ENCODE measurements at places on chromosomes 6 and 20.

DNA sequence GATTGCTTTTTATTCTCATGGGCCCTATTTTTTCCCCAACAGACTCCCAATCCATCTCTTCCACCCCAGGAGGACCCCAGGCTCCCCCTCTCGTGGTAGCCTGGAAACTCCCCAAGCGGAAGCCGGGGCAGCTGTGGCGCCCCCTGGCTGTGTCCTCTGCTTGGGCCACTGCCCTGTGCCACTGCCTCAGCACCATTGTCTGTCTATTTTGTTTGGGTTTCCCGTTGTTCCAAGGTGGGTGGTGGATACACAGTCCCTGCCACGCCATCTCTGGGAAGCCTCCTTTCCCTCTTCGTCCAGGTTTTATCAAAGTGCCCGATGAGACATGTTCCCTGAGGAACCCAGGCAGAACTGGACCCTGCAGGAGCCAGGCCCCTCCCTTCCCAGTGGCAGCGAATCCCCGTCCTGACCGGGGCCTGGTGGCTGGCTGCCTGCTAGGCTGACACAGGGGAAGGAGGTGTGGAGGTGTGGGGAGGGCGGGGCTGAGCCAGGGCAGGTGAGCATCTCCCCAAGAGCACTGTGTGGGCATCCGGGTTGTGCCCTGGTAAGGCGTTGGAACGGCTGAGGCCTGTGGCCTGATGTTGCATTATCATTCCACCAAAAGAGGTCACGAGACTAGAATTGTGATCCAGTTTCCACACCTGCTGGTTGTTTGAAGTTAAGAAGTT lies 228.2 kb downstream of the CDH4 start:
- DNase-seq: no peak

GRCh38 chr6:72627539-72627938 lies 5.7 kb downstream of the KCNQ5 start:
- no peak for DNase-seq

DNA sequence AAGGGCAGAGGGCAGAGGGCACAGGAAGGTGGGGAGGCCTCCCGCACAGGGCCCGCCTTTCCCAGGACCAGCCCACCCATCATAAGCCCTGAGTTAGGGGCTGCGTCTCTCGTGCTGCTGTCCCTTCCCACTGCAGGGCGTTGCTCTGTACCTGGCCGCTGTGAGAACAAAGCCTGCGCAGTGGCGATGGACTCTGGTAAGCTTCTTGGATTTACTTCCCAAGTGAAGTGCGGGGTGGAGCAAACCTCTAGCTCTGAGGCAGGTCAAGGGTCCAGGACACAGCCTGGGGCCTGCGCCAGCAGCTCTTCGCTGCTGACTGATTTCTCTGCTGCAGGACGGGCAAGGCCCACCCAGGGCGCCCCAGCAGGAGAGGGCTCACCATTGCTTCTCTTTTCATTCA lies 23.9 kb downstream of the INSM1 start:
- no peak for DNase-seq

GRCh38 chr20:49687595-49688567 lies 25.8 kb downstream of the B4GALT5 start:
- no peak for DNase-seq

DNA sequence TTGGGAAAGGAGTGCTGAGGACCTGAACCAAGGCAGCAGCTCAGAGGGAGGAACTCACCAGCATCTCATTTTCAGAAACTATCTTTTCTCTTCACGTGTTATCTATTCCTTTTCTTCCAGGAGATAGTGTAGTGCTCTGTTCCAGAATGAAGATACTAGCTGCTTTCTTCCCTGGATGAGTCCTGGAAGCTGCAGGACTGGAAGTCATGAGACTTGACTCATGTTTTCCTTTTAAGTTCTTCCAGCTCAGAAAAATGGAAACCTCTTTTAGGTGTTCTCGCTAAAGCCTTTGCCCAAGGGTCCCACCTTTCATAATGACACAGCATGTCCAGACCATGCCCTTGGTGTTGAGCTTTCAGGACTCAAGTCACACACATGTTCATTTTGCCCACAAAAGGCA lies 106.7 kb downstream of the UNC5CL start:
- DNase-seq: no peak

DNA sequence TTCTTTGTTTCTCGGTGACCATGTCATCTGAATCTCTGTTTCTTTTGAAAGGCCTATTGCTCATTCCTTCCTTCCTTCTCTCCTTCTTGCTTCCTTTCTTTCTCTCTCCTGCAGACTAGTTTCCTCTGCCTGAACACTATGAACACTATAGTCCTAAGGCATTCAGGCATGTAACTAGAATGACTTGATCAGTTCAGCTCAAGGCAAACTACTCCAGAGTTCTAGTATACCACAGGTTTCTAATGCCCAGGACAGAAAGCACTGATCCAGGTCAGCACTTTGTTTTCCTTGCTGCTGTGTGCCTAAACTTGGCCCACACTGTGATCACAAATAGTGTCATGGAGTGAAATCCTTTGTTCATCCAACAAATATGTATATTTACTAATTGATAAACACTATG lies 324.1 kb upstream of the GJE1 start:
- DNase-seq: no peak

DNA sequence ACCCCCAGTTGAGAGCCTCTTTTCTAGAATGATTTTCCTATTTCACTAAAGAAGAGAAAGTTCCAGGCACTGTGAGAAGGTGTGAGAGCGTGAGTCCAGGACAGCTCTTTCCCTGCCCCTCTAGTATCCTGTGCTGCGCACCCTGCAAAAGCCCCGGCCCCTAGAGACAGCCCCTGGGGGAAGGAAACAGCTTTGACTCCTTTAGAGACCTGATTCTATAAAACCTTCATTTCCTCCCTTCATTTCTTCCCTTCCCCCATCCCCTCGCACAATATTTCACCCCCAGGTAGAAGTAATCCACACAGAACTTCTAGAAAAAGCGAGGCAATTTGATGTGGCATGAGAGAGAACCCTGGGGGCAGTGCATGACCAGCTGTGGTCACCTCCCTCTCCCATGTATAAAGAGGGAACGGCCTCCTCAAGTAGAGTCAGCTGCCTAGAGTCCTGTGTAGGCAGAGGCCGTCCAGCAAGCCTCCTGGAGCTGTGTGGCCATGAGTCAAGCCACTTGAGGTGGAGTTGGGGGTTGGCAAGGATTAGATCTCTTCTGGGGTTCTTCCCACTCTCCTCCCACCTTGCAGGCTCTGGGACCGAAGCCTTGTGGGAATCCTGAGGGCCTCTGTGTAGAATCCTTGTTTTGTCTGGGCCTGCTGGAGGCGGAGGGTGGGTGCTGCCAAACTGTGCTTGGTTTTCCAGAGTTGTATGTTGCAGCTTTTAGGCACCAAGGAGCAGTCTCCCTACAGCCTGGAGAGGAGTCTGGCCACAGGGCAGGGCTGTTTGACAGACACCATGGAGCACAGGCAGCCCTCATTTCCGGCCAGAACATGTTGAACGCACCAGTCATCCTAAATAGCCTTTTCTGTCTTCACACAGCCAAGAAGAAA lies 41.7 kb downstream of the CHMP4B start:
- DNase-seq: no peak

DNA sequence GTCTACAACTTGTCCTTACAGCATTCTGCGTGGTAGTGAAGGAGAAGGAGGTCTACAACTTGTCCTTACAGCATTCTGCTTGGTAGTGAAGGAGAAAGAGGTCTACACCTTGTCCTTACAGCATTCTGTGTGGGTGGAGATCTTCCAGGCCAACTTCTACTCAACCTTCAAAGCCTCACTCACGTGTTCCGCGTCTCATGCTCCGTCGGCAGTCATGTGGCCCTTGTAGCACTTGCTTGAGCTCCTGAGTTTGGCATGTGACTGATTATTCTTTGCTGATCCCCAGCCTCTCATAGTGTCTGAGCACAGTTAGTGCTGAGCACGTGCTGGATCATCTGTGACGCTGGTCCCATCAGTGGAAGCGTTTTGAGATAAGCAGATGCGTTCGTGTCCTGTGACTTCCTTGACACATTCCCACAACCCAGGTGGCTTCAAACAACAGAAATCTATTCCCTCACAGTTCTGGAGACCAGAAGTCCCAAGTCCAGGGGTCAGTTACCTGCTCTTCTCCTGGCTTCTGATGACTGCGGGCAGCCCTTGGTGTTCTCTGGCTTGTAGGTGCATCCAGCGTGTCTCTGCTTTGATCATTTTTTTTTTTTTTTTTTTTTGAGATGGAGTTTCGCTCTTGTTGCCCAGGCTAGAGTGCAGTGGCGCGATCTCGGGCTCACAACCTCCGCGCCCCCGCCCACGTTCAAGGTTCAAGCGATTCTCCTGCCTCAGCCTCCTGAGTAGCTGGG lies 2.6 kb downstream of the SS18L1 start:
- DNase-seq: no peak

- no peak for DNase-seq
Measured at GRCh38 chr20:60091861-60092260, 133.6 kb downstream of the CDH26 start.

DNA sequence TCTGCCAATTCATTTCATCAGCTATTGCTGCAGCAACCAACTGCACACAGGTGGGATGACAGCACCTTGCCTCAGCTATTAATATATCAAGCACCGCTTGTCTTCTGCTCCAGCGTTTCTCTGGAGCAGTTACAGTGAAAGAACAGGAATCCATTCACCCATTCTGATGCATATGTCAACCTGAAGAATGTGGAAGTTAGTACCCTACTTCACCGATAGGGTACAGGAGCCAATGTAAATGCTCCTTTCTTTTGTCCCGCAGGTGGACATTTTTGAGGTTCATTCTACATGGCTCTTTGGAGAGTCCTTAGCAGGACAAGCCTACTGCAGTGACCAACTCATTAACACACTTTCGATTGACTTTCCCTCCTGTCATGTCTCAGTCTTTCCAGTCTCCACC lies 139.9 kb upstream of the PRND start:
- no peak for DNase-seq

GRCh38 chr6:146787876-146788508 lies 189.2 kb downstream of the ADGB start:
- DNase-seq: no peak

GRCh38 chr6:14276667-14277404 lies 159.3 kb downstream of the CD83 start:
- no peak for DNase-seq
